Stimulated activated naive CD4-positive, alpha-beta T cell treated with Interleukin-2 at 50 U/mL for 16 hours (primary cell): ENCODE measurements at places on chromosomes 2 and 18.

DNA sequence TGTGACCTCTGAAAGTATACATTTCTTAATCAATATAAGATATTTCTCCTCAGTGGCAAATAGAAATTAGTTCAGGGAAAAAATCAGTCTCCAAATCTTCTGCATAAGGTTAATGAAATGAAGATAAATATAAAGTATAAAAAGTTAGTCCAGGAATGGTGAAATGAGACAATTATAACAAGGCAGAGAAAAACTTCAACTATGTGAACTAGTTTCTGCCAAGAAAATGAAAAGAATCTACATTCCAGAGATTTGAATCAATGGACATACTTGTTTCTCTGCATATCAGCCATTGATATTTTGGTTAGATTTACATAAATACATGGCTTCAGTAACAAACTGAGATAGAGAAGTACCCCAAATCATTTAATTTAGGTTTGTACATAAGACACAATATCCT lies 249.0 kb downstream of the EXOC6B start:
- DNase-seq: no peak

DNA sequence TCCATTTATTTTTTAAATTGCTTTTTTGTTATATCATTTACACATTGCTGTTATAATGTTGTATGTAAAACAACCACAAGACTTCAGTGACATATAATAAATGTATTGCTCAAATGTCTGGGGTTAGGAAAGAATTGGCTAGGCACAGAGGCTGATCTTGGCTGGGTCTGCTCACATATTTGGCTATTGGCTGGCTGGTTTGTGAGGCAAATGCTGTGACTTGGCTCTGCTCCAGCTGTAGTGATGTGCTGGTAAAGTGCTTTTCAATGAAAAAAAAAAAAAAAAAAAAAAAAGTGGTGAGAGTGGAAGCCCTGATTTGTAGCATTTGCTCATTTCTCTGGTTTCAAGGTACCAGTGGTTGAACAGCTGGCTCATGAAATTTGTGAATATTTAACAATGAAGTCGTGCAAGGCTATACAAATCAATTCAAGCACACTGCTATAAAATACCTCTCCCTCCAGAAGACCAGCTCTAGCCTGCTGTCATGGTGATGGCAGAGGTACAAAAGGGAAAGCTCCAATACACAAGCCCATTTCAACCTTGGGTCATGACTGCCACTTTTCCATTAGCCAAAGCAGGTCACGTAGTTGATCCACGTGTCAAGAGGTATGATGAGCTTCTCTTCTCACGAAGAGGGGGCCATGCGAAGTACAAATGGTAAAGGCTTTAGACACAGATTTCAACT lies 43.7 kb upstream of the RIT2 start:
- no peak for DNase-seq

DNA sequence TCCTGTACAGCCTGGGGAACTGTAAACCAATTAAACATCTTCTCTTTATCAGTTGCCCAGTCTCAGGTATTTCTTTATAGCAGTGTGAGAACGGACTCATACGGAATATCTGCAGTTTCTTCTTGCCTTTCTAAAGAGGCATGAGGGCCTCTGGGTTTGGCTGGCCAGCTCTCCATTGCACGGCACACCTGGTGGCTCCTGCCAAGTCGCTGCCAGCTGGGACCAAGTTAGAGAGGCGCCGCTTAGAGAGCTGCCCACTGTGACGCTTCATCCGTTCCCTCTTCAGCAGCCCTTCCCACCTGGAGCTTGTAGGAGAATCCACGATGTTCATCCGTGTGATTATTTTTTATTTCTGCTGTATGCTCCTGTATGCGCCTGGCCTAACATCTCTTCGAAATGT lies 195.4 kb downstream of the TWIST2 start:
- DNase-seq: no peak

DNA sequence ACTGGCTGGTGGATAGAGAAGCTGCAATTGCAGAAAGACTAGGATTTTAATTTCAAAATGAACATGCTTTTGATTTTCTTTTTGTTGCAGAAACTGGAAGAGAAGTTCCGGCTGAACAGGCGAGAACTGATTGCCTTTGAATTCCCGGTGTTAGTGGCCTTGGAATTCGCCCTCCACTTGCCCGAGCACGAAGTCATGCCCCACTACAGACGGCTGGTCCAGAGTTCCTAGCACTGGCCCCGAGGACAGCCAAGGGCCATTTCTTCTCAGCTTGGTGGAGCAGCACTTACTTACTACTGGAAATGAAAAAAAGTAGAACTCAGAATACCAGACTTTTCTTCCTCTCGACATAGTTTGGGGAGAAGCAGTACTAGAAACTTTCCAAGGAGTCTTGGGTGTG lies 121.9 kb downstream of the CABLES1 start:
- DNase-seq: no peak

DNA sequence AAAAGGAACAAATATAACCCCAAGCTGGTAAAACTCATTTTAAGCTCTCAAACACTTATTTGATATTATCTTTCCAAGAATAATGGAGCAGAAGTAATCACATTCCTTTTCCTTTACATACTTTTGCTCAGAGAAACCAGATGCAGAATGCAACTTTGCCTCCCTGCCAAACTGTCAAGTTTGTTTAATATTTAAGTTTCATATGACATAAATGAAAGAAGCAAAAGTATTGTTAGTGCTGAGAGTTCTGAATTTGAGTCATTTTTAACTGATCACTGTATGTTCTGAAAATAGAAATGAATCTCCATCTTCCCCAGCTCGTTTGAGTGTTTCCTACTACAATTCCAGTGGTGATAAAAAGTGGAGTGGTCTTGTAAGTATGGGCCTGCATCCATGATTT lies 423.4 kb downstream of the PID1 start:
- no peak for DNase-seq

DNA sequence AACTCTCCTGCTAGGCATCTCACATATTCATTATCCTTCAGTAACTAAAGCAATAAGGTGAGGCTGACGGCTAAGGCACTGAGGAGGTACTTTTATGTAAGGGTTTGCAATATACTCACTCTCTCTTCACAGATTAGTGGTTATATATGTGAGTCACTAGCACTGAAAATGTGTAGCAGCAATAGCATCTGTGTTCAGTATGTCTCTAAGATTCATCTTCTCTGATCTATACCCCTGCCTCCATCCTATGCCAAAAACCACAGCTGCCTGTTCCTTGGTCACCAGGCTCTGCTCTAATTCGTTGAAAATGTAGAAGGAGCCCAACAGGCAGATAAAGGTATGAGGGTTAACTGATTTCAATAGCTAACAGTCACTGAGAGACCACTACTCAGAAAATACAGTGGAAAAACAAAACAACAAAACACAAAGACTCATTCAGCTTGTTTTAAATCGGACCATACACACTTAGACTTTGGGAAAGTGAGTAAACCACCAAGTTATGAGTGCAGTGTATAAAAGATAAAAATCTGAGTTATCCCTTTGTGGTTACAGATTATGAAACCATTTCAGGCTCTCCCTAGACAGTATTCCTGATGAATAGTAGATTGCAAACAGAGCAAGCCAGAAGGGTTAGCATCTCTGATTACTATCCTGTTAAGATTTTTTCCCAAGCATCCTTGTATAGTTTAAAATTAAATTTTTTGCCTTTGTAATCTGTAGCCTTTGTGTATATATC lies 75.3 kb upstream of the CYP26B1 start:
- DNase-seq: no peak

DNA sequence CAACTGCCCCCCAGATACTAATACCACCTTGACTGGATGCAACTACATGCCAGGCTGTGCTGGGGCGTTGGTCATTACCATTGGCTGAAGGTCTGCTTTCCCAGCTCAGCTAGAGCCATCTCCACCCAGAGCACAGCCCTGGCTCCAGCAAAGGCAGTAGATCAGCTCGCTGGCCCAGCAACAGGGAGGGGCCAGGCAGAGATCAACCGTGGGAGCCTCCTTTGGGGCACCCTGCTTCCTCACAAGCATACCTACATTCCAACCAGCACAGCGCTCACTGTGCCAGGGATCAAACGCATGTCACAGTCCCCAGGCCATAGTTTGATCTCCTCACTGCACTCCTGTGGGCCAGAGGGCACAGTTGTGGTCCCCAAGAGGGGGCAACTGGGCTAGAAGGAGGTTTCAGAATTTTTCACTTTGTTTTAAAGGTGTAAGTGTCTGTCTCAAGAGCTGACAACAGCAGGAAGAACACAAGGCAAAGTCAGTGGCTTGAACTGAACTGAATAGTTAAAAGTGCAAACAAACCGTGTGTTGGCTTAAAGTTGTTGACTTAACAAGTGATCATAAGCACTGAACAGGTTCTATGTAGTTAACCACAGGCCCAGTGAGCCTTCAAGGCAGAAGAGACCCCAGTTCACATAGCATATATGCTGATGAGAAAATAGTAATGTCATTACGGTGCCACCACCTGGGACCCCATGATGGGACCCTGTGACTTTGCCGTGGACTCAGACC lies 70.1 kb upstream of the BZW1 start:
- no peak for DNase-seq

DNA sequence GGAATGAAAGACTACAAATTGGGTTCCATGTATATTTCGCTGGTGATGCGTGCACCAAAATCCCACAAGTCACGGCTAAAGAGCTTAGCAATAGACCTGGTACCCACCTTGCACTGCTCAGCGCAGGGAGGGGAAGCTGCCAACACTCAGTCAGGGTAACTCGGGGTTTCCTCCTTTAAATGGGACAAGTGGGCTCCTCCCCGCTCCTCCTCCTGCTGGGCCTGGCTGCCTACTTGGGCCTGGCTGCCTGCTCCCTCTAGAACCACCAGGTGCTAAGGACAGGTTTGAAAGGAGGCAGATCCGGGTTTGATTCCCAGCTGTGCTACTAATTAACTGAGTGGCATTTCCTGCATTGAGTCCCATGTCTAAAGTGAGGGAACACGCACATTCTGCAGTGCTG lies 23.4 kb downstream of the MYO7B start:
- no peak for DNase-seq

DNA sequence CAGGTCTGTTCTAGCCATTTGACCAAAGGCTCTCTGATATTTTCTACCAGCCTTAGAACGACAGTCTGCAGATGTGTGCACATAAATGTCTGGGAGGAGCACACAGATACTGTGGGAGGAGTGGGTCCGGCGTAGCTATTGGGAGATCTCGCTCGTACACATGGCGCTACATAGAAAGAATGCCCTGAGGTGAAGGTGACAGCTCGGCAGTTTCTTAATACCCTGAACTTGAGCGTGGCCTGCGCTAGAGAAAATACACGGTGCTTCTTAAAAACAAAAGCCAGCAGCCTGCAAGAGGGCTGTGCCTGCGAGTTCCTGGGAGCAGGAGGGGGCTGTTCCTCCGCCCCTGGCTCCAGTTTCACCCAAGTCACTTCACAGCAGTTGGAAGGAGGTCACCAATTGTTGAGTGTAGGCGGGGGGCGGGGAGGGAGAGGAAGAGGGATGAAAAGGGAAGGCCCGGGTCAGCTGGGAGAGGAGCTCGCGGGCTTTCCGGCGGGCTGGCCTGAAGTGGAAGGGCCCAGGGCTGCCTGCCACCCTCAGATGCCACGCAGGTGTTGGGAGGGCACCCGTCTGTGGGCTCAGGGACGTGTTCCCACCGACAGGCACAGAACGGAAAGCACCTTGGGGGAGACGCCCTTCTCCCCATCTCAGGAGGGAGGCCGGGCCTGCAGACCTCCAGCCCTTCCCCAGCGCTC lies 124.7 kb upstream of the ZNF516 start:
- DNase-seq: no peak

- no peak for DNase-seq
Measured at GRCh38 chr2:154640000-154640399, 58.5 kb upstream of the KCNJ3 start.

GRCh38 chr2:235666213-235666781 lies 172.5 kb downstream of the AGAP1 start:
- no peak for DNase-seq

- no peak for DNase-seq
Measured at GRCh38 chr2:144753416-144753815, 233.5 kb upstream of the ZEB2 start.

- no peak for DNase-seq
Measured at GRCh38 chr2:63049970-63050333, 678 bp upstream of the OTX1 start.

DNA sequence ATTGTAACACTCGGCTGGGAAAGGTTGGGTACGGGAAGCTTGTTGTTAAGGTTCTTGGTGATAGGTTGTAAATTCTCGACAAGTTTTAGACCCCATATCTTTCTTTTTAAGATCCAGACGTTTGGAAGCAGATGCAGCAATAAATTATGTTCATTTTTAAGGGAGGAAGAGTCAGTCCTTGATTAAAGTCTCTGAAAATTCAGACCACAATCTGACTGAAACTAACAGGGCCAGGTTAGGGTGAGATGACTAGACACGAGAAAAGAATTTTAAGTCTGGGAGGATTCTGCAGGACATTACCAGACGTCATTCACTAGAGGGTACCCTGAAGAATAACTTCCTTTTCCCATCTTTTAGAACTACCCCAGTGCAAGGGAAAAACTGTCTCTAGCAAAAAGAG lies 16.1 kb downstream of the WIPF1 start:
- no peak for DNase-seq

DNA sequence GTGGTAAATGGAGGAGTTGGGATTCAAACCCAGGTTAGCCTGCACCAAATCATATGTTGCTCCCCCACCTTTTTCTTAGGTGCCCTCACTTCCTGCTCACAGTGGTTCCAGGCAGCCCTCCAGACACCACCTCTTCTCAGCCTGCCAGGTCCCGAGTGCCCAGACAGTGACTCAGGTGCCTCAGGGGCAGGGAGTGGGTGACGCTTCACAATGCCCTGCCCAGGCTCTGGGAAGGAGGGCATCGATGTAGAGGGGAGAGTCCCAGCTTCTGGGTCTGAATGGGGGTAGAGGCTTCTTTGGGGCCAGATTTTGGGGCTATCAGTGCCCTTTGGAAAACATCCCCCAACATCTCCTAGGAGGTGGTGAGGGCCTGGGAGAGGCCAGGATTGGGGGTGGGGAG lies 5.2 kb upstream of the DNAJB2 start:
- DNase-seq: no peak

DNA sequence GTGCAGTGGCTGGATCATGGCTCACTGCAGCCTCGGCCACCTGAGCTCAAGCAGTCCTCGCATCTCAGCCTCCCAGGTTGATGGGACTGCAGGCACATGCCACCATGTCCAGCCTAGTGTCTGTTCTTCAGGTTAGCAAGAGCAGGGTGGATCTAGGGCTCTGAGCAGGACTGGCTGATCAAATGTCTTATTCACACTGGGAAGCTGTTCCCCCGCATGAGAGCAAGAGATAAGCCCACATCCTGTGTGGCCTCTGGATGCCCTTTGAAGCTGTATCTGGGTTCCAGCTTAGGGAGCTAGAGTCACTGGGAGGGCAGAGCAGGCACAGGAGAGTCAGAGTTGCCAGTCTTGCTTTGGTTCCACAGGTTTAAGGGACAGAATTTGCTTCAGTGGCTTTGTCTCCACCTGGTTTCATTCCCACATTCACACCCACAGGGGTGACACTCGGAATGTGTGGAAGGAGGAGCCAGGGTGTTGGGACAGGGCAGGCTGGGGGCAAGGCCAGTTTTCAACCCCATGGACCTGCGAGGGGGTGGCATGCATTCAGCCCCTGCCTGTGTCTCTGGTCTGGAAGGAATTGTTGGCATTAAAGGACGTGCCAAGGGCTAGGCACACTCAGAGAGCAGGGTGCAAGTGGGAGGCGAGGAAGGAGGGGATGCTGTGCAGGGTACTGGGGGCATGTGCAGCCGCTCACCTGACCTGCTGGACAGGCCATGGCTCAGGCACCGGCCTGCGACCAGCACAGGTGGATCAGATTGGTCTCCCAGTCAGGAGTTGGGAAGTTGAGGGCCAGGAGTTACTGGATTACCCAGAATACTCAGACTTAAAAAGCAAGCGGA lies 24.5 kb downstream of the PTPN18 start:
- no peak for DNase-seq
